ENCODE measurements at places on chromosomes 1 and 21.

- no peak for DNase-seq
Observed at GRCh38 chr1:167645625-167646414, 15.8 kb downstream of the RCSD1 start.

- DNase-seq = no peak
Observed at GRCh38 chr1:169707912-169708604, 3.4 kb downstream of the SELL start.

DNA sequence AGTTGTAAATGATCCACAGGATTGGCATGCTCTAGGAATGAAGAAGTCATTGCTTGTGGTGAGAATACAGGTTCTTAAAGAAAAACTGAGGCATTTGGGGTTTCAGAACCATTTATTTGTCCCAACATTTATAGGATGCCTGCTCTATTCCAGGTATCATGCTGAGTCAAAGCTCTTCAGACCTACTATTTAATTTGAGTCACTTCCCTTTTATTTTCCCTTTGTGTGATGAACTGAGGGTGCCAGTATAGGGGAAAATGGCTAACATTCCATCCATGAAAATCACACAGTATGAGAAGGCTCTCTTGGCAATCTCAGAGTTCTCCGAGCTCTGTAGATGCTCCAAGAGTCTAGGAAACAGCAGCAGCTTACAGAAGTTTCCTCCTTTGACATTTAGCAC is 110.4 kb downstream of the RNF220 start:
- DNase-seq = no peak

DNA sequence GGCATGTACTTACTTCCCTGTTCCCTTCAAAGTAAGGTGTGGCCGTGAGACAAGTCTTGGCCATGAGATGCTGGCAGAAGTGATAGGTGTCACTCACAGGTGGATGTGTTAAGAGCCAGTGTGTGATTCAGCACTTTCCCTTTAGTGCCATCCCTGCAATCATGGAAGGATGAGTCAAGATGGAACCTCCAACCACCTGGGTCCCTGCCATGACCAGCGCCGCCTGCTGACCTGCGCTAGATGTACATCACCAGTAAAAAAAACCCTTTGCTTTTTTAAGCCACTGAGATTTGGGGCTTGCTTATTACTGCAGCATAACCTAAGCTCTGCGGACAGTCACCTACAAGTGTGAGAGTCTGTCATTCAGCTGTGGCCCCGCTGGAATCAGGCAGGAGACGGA is 71.7 kb downstream of the TOMM20 start:
- no peak for DNase-seq

- DNase-seq = no peak
Observed at GRCh38 chr1:221161571-221162041, 282.4 kb downstream of the HLX start.

DNA sequence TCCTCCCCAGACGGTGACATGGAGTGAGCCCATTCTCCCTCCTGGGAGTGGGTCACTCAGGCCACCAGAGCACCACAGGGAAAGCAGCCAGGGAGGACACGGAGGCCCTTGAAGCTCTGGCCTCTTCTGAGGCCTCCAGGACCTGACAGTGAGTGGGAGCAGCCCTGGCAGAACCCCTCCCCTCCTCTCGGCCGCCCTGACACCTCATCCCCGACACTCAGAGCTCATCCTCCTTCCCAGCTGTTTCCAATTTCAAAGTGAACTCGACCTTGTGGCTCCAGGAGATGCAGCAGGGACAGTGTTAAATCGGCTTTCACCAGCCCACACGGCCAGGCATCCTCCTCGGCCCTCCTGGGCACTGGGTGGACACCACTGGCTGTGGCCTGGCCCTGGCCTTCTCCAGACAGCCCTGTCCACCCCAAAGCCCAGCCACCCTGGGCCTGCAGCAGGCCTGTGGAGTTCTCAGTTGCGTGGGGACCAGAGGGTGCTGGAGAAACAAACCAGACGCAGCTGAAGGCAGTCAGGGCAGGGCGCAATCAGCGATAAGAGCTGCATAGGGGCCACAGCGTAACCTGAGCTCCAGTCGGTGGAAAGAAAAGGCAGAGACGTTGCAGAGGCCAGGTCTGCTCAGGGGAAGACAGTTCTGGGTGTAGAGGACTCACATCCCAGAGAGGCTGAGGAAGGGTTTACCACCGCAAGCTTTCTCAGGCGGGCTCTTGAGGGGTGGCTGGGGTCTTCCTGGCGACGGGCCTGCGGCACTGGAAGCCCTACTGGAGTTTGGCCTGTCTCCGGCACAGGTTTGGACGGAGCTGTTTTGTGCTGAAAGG is 27.1 kb downstream of the FTCD start:
- DNase-seq = peak; percentile 39

DNA sequence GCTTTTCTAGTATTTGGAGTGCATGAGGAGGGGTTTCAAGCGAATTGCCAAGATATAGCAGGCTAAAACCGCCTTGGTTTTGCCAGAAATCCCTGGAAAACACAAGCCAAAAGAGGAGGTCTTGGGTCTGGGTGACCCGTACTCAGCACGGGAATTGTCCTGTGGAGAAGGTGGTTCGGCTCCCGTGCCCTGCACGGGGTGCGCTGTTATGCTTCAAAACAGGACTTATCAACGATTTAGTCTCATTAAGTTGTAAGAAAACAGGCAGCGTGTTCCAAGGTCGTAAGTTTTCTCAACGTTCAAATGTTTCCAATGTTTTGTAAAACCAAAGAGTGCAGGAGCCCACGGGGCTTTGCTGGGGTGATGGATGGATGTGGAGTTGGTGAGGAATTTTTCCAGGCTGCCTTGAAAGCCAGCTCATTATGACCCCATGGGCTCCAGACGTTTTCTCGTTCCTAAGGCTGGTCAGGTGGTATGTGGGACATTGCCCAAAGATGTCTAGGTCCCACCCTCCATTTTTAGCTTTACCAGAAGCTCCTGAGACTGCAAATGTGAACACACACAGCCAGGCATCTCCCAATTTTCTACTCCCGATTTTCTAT is 75.4 kb upstream of the CLDN14 start:
- DNase-seq = no peak

DNA sequence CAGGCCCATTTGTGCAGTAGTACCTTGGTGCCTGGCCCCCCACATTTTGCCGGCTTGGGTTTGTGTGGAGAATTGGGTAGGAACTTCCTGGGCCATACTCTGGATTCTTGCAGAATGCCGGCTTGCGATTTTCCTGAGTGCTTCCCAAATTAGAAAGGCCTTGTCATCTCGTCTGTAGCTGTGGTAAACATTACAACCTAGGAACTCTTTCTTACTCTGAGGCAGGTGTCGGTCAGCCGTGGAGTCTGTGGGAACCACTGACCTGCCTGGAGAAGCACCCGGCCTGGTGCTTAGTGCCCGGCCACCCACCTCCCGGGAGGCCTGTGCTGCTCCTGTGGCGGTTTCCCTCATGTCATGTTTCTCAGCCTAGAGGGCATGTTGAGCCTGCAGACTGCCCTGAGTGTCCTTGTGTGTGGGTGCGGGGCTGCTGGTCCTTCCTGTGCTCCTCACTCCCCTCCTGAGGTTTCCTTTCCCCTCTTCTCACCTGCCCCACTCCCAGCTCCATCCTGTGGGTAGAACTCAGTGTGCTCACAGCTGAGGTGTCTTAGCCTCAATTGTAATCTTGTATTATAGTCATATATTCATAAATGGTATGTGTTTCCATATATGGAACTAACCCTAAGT is 64.7 kb downstream of the S100B start:
- DNase-seq = no peak

DNA sequence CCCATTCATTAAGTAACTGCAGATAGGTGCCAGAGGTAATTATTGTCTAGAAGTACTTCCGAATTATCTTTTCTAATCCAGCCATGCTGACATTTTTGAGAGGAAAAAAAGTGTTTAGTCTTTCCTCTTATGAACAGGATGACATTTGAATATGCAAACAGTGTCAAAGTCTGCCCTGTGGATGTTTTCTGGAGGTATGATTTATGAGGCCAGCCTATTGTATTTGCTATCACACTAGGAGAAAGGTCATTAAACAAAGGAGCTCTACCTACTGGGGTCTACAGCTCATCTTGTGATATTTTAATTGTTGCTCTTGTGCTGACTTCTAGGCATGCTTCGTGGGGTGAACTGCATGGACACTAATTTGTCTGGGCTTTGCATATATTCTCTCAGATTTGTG is 559.7 kb upstream of the CAMK1G start:
- no peak for DNase-seq

DNA sequence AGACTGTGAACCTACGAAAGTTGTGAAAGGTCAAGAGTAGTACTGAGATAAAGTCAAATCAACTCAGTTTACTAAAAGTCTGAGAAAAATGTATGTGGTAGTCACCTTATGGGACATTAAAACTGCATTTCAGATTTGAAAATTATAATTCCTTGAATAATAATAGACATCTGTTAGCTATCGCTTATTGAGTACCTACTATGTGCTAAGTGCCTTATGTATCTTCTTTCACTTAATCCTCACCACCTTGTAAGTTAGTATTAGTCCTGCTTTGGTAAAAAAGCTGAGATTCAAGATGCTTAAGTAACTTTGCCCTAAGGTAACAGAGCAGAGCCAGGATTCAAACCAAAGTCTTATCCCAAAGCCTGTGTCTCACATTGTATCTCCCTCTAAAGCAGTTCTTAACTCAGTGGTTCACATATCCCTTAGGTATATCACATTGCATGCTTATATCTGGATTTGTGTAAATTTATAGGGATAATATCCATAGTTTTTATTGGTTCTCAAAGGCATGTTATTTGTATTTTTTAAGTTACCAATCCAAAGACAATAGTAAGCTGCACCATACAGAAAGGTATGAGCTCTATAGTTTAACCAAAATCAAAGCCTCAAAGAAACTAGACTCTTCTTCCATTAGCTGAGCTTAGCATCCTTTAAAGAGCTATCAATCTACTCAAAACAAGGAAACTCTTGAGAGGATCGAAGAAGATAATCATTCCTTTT is 865 bp downstream of the PIGC start:
- no peak for DNase-seq

DNA sequence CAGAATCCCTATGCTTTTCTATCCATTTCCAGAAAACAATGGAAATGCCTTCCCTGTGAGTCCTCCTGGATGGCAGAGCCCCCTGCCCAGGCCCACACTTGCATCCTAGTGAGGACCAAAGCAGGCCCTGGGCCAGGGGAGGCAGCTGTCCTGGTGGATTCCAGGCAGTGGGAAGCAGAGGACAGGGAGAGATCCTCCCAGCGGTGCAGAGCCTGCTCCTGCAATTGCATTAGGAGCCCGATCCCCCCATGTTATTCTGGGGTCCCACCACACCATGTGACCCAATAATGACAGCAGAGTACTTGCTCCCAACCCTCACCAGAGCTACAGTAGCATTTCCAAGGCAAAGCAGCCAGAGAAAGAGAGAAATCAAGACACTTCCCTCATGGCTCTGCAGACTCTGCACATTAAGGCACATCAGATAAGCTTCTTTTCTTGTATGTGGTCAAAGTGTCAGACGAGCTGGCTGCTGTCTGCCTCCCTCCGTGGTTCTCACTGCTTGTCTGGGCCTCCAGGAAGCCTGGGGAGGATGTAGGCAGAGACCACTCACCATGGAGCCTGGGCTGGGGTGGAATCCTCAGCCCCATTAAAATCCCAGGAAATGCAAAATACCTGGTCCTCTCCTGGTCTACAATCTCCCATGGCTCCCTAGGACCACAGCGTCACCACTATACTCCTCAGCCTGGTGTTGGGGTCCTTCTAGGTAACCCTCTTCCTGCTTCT is 54.9 kb upstream of the RUNX3 start:
- DNase-seq = no peak

- no peak for DNase-seq
Observed at GRCh38 chr1:59412718-59413326, 115.9 kb downstream of the FGGY start.

DNA sequence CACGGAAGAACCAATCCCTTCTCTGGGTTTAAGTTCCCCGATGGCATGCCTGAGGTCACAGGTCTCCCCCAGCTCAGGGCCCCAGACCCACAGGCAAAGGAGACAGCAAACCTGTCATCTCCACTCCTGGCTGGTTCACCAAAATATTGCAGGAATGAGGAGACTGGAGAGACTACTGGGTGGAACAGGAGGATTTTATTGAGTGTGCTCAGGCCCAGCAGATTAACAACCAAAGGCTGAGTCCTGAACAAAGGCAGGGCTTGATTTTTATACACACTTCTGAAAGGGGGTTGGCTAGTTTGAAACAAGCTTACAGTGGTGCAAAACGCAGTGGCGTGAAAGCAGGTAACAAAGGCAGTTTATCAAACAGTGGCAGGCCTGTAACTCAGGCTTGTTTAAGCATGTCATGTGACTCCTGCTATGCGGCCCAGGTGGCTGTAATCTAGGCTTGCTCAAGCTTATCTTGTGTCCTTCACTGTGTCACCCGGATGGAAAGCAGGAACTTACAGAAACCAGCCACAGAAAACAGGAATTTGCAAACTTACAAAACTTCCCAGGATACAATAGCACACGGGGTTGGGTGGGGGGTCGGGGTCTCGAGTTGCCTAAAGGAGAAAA is 27.4 kb upstream of the KCNJ15 start:
- DNase-seq = peak; percentile 14

DNA sequence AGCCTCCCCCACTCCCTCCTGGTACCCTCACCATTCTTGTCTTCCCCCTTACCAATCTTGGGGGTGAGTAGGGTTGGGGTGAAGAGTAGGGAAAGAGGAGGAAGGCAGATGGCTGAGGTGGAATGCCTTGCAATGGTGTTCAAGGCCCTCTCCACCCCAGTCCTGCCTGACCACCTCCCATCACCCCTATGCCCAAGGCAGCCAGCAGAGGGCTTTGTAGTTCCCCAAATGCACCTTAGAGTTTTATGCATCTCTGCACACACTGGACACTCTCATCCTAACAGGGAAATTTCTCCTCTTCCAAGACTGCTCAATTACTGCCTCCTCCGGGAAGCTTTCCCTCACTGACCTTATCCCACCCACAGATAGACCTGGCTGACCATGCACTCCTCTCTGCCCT is 15.4 kb downstream of the KIF17 start:
- no peak for DNase-seq

GRCh38 chr1:154747740-154748404 is 122.2 kb downstream of the KCNN3 start:
- DNase-seq = no peak

GRCh38 chr1:64864018-64864940 is 102.1 kb downstream of the JAK1 start:
- no peak for DNase-seq

- DNase-seq = no peak
Observed at GRCh38 chr1:28296401-28297261, 32.2 kb upstream of the MED18 start.

DNA sequence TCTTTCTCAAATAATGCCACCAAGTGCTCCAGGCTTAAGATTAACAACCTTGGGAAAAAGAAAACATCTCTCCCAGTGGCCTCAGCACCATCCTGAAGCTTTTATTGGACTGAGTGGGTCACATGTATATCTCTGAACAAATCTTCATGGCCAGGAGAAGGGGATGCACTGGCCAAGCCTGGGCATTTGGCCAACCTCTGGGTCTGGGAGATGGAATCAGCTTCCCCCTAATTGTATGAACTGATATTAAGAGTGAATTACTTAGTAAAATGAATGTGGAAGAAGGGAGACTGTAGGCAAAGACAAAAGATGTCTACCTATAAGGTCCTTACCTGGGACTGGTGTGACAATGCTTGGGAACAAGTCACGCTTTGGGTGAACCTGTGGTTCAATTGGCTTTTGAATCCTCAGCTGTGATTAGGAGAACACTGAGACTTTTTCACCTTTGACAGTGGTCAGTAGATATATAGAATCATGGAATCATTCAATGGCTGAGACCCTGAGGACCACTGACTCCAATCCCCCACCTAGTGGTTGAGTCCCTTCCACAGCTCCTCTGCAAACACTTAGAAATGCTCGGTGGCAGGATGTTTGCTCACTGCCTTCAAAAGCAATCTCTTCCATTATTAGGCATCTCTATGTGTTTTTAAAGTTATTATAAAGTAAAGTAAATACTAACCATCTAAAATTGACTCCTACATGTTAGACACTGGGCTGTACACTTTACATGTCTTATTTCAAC is 102.6 kb upstream of the ATP1A1 start:
- no peak for DNase-seq
